ENCODE measurements at places on chromosomes 4 and X.
A peak's percentile ranks its signal among the peaks of the same experiment; 100 is the strongest.

DNA sequence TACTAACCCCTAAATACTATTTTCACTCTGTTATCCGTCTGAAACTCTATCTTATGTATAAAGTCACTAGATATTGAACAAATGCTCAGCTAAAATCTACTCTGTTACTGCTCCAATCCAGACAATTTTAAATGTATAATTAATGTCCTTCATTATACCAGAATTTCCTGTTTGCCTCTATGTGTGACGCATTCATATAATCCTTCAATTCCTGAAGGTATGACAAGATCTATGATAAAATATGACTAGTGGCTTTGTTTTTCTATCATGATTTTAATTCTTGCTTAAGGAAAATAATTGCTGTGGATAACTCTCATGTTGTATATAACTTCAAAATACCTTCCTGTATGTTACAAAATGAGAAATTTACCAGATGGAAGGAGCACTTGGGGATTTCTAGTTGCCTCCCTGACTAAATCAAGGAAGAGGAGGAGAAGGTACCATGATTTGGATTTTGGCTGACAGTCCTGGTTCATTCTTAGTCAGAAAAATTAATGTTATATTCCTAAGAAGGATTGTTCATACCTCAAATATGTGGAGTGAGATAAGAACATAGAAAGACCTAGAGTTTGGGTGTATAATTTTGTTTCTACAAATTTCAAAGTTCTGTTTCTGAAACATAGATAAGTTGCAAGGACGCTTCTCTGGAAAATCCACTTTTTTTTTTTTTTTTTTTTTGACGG is 4.9 kb downstream of the CXCL6 start:
- DNase-seq: no peak

- no peak for DNase-seq
These were observed 307 bp downstream of the ATG4A start for GRCh38 chrX:108091878-108092291.

- DNase-seq: no peak
These were observed 30.1 kb downstream of the PDE5A start for GRCh38 chr4:119598521-119598920.

DNA sequence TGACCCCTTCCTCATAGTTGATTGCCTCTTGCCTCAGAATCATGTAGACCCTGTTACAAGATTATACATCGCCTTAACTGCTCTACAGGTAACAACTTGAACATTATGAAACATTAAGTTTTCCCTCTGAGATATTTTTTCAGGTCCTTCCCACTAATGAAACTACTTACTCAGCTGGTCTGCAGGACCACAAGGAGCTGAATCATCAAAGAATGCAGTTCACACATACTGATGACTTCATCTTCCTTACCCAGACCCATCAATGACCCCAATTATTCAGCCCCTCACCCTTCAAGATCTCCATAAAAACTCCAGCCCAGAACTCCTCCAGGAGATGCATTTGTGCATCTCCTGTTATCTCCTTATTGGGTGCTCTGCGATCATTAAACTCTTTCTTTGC is 720.9 kb downstream of the RAPGEF2 start:
- DNase-seq: no peak

- DNase-seq: no peak
These were observed 172.9 kb downstream of the PRDM5 start for GRCh38 chr4:120749445-120750151.

- no peak for DNase-seq
These were observed 6.1 kb downstream of the ACOX3 start for GRCh38 chr4:8434251-8435073.

- peak; percentile 60 for DNase-seq
These were observed 24.2 kb upstream of the VSIG1 start for GRCh38 chrX:108020631-108021030.

DNA sequence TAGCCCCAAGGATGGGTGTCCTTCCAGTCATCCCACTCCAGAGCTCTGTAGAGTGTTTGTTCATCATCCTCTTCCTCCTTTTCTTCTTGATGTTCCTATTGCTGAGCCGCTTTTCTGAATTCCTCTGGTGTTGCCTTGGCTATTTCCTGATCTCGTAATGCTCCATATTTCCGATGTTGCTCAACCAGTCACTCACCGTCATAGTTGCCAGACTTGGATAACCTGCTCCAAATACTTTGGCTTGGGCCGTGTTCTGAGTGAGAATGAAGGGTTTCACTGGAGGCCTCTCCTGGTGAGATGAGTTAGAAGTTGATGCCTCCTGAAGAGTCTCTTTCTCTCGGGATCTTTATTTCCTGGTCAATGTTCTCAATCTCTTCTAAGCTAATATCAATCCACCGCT is 27.8 kb upstream of the HNRNPD start:
- no peak for DNase-seq

DNA sequence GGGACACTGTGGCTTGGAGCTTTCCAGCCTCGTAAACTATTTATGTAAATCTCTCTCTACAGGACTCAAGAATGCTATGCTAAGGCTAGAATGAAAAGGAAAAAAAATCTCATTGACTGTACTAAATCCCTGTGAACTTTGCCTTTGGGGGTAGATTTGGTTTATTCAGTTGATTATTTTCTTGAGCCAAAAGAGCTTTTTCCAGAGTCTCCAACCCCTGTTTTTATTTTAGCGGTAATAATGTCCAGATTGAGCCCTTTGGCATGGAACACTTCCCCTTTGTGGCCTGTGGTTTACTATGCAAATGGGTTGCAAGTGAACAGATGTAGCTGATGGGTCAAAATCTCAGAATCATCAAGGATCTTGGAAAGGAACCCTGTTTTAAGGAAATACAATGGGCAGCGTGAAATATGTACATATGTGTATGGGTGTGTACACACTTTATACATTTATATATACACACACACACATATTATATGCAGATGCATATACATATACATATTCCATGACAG is 72.9 kb downstream of the FAM9B start:
- no peak for DNase-seq

DNA sequence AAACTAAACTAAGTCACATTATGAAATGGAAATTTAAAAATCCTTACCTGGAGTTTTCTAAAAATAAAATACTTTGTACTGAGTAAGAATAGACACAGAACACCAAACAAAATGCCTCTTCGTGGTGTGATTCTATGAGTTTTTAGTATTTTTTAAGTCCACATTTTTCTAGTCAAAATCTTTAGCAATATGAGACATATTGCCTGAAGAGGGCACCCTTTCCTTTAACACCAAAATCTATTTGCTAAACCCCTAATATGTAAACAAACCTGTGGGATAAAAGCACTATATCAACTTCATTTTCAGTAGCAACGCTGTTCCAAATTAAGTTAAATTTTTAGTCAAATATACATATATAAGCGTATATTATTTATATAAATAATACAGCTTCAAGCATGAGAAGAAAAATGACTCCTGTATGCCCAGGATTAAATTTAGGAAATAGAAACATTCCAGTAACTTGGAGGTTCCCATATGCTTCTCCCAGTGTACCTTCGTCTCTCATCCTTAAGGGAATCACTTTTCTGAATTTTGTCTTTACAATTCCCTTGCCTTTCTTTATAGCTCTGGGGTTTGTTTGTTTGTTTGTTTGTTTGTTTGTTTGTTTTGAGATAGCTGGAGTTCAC is 23.0 kb upstream of the PGM2 start:
- no peak for DNase-seq

- no peak for DNase-seq
These were observed 337.7 kb downstream of the BMPR1B start for GRCh38 chr4:95095348-95095974.

GRCh38 chr4:61501812-61502211 is 301.7 kb downstream of the ADGRL3 start:
- no peak for DNase-seq

- no peak for DNase-seq
These were observed 7.5 kb upstream of the GPC3 start for GRCh38 chrX:133992882-133993281.

DNA sequence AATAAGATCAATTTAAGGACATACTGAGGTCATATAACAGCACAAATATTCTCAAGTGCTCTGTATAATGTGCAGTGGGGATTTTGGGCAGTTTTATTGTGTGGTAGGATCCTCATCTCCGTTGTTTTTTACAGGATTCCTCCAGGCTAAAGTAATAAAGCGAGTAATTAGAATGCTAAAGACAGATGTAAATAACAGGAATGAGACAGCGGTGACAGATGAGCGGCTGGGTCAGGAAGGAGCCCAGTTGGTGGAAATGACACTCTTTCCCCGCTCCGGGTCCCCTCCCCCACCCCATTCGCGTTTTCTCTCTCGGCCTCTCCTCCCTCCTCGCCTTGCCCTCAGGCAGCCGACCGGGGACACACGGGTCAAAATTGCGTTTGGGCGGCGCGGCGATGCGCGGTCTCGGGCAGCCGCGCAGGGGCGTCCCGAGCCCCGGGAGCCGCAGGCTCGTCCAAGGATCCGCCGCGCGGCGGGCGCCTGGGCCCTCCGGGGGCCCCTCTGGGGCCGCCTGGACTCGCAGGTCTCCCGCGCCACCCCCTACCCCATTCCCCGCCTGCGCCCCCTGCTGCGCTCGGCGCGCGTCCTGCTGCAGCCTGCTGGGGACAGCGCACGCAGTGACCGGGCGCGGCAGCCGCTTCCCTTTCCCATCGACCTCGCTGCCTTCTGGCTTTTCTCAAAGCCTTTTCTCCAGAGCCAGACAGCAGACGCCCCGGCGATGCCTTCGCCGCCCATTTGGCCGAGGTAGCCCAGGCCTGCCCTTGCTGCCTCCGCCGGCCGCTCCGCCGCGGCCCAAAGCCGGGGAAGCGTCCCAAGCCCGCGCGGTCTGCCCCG is 16.2 kb downstream of the POU4F2 start:
- DNase-seq: no peak

- no peak for DNase-seq
These were observed 248.9 kb downstream of the SCFD2 start for GRCh38 chr4:53116954-53117353.

GRCh38 chrX:47232803-47233332 is at the start of gene USP11:
Gene USP11 (plus strand): TSS chrX:47233009. CDS start chrX:47233044, 35 bp downstream.
- peak; percentile 76 for DNase-seq

- DNase-seq: no peak
These were observed 646.0 kb downstream of the RPA4 start for GRCh38 chrX:97529536-97530200.

GRCh38 chr4:100674976-100675375 is 157.2 kb upstream of the EMCN start:
- no peak for DNase-seq

DNA sequence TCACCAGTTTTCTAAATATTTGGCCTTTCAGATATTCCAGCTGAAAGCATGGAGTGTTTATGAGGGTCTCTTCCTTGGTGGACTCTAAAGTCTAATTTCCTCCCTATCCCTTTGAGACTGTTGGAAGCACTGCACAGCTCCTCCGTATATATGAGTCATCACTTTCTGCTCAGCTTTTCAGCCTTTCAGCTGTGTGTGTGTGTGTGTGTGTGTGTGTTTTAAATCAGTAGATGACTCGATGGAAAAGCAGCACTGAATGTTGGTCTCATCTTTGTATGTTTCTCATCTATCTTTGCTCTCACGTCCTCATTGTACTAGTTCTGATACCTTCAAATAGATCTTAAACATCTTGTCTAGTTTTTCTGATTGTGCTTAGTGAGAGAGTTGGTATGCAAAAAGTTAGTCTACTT is 81.6 kb downstream of the ZFX start:
- no peak for DNase-seq

- DNase-seq: no peak
These were observed 14.6 kb downstream of the USP11 start for GRCh38 chrX:47247206-47247998.

DNA sequence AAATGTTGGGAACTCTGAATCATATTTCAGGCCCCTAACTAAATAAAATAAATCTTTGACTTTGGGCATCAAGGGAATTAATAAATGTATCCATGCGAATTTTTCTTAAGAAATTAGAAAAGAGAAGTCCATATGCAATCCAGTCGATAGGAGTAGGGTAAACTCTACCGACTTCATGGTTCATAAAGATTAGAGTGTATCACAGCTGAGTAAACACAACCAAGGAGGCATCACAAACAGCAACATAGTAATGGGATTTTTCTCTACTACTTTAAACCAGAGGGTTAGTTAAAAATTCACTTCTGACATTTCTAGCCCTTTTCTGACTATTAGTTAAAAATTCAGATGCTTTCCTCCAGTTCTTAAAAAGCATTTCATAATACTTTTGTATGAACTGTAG is 19.9 kb downstream of the SEPTIN11 start:
- no peak for DNase-seq
